ENCODE measurements at places on chromosomes 13 and 19. TPM values are rescaled to one million over a fixed set of nuclear protein-coding genes. Genes with fewer than 3 reads are reported as not detected.

DNA sequence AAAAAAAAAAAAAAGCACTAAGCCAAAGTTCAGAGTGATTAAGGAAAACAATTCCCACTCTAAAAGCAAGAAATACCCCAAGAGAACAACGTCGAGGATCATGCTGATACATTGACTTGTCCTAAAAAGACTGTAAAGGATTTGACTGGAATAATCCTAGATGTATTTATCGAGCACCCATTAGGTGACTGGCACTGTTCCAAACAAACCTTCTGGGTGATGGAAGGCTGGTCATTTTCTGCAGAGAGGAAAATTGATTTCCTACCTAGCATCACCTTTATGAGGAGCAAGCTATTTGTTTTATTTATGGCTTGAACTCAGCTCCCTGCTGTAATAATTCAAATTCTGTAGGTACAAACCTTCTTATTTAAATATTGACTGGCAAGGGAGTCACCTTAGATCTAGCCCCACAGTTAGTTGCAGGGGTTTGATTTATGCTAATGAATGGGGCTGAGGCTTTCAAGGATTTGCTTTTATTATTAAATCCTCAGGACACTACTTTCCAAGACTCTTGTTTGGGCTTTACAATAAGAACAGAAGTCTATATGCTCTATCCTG, 471.0 kb downstream of the OLFM4 start:
- no peak for DNase-seq

DNA sequence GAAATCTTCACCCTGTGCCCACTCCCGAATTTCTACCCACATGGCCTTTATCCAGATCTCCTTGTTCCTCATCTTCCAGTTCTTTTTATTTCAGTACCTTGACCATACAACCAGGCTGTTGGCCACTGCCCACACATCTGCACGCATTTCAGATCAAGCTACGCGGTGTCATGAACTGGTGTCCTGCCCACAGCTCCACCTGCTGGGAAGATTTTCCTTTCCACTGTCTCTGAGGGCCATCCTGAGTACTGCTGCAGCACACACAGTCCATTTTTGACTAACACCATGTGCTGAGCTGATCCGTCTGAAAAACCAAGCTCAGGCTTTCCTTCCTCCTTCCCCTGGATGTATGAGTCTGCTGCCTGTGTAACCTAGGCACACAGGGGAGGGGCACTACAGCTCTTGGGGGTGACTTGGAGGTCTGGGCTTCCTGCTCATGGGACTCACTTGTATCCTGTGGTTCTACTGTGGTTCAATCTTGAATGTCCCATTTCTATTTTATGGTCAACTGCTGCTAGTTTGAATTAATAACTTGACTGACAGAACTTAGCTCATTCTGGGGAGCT, 71.9 kb downstream of the WASF3 start:
- DNase-seq = no peak

GRCh38 chr13:50277127-50277526, 261.9 kb downstream of the KCNRG start:
- no peak for DNase-seq

DNA sequence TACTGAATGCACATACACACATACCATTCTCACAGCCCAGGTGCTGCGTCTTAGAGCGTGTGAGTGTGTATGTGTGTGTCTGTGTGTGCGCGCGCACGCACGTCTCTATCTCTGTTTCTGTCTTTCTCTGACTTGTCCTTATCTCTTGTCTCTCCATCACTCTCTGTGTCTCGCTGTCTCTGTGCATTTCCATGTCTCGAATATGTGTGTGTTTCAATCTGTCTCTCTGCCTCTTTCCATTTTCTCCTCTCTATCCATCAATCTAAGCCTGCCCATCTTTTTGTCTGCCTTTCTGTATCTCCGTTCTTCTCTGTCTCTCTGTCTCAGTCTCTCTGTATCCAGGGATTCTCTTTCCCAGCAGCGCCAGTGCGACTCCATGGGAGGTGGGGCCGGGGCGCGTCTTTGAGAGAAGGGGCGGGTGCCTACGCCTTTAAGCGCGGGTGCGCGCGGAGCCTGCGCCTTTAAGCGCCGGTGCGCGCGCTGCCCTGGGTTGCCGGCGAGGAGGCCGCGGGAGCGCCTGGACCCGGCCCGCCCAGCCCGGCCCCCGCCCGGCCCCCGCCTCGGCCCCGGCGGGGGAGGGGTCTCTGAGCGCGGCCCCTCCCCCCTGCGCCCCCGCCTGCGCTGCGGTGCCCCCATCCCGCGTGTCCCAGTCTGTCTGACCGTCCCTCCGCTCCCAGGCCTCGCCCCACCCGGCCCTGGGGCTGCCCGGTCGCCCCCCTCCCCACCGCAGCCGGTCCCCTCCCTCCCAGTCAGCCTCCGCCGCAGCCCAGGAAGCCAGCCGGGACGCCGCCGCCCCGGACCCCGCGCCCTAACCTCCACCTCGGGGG, at the start of gene LRFN3:
Gene LRFN3 (plus strand): TSS at position 464 of the 827 bp plus-strand sequence. CDS start 3,052 bp downstream, outside the sequence.
- peak; percentile 44 for DNase-seq

DNA sequence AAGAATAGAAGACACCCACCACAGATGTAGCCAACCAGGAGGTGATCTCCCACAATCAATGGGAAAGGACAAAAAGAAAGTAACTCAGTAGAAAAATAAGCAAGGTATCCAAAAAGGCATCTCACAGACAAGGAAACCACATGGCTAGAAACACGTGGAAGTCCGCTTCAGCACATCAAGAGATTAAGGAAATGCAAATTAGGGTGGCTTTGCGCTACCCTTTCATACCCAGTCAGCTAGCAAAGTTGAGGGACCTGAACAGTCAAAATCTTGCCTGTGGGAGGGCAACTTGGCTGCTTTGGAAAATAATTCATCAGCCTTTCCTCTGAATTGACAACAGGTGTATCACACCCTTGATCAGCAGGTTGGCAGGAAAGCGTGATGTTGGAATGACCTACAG, 11.6 kb upstream of the UQCR11 start:
- DNase-seq = no peak

DNA sequence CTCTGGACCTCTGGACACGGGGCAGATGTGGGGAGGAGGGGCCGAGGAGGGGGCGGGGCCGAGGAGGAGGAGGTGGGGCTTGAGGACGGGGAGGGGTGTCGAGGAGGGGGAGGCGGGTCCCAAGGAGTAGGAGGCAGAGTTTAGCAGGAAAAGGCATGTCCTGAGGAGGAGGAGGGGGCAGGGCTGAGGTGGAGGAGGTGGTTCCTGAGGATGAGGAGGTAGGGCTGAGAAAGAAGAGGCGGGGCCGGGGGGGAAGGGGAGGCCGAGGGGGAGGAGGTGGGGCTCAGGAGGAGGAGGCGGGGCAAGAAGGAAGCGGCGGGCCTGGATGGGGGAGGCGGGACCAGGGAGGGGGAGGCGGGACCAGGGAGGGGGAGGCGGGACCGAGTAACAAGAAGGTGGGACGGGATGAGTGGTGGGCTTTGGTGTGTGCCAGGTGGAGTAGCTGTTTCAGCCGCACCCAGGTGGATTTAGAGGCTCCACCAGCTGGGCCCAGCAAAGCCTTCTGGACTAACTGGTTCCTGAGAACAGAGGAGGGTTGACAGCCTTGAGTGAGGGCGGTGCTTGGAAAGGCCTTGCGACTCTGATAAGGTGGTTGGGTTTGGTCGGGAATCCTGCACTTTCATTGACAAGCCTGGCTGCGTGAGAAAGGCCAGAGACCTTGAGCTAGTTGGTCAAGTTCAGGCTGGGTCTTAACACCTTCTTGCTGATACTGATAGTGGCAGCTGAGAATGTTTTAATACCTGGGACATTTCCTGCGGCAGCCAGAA, 7.7 kb downstream of the TECR start:
- DNase-seq = peak; percentile 47

The DKKL1 gene
- total RNA-seq = not detected

The CEACAM7 gene
- total RNA-seq = not detected

The CNMD gene
- not detected for total RNA-seq

The KIRREL2 gene
- 0.25 TPM for total RNA-seq

The OVOL3 gene
- total RNA-seq = not detected

The RAB3A gene
- total RNA-seq = 2.0 TPM

Measured in omental fat pad (tissue), 4 donors.